Ovary (tissue), 10 donors: ENCODE measurements at places on chromosomes 5 and 9. TPM values are rescaled to one million over a fixed set of nuclear protein-coding genes. Genes with fewer than 3 reads are reported as not detected.

DNA sequence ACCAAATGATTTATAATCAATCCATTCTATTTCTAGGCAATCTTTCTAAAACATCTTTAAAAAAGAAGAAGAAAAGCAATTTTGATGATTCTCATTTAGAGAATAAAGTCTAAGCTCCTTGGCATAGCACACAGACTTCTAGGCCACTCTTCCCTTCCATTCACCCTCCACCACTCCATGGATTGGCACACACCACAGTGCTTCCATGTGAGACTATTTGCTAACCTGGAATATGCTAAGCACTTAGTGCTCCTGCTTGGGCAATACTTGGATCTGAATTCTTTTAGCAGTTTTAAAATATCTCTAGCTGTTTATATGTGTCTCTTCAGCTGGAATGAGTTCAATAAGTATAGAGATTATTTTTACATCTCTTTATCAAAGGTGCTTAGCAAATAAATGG is 177.6 kb upstream of the FBXL7 start:
- H3K36me3 ChIP-seq = no peaks in the 10 kb centered on the region
- no peaks in the 10 kb centered on the region for H3K27me3 ChIP-seq
- DNase-seq = no peak
- H3K4me3 ChIP-seq = no peak overlapping the region
- no peak overlapping the region for H3K27ac ChIP-seq
- no peaks in the 10 kb centered on the region for H3K4me1 ChIP-seq

DNA sequence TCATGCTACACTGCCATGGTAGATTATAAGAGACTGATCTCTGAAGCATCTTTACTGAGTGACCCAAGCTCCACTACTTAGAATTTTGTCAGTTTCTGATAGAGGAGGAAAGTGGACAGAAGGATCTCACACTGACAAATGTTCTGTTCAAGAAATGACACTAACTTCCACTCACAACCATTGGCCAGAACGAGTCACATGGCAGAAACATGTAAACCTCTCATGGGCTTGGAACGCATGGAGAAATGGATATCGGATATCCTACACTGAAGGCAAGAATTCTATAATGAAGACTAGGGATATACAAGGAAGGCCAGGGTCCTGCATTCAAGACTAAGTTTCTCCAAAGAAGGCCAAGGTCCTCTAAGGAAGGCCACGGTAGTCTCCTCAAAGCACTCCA is 31.1 kb downstream of the EGFLAM start:
- no peak for DNase-seq
- no peak overlapping the region for H3K27ac ChIP-seq
- no peaks in the 10 kb centered on the region for H3K4me1 ChIP-seq
- no peaks in the 10 kb centered on the region for H3K27me3 ChIP-seq
- no peak overlapping the region for H3K4me3 ChIP-seq

DNA sequence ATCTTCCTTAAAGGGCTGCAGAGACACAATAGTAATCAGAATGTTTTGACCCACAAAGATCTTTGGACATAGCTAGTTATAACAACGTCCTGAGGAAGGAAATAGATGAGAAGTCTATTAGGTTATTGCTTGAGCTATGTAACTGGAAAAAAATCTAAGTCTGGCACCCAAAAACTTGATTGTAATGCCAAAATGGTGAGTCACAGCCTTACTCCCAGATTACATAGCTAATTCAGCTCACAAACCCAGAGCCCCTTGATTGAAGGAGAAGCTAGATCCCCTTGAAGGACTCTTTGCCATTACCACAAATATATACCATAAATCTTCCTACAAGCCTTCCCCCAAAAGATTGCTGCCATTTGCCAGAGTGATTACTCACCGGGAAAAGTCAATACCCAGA is 341.8 kb upstream of the KIF2A start:
- DNase-seq = no peak
- H3K27ac ChIP-seq = no peak overlapping the region
- H3K4me1 ChIP-seq = no peaks in the 10 kb centered on the region
- no peaks in the 10 kb centered on the region for H3K36me3 ChIP-seq
- H3K4me3 ChIP-seq = no peak overlapping the region
- no peaks in the 10 kb centered on the region for H3K27me3 ChIP-seq

DNA sequence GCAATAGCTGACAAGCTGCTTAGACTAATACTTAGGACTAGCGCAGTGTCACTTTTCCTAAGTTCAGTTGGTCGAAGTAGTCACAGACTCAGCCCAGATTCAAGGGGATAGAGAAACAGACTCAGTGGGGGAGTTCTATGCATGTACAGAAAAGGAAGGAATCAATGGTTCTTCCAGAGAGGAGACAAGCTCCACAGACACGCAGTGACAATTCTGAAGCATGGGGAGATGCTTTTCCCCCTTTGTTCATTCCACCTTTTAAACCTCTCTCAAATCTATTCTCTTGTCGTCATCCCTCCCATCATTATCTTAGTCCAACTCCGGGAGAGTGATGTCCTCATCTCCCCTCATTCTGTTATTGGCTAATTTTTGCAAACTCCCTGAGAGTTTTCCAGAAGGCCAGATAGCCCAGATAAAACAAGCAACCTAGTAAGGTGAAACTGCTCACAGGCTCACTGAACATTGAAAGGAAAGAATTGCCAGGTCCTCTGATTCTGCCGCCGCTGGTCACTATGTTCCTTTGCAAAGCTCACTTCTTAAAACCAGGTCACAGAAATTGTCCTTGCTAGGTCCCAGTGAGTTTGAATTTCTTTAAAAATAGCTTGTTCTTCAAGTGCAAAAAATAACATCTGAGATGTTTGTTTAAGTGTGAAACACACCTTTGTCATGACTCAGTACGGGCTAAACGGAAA is 13.4 kb upstream of the STRBP start:
- no peaks in the 10 kb centered on the region for H3K4me1 ChIP-seq
- no peaks in the 10 kb centered on the region for H3K36me3 ChIP-seq
- no peak overlapping the region for H3K4me3 ChIP-seq
- no peak for DNase-seq
- H3K27me3 ChIP-seq = no peaks in the 10 kb centered on the region

GRCh38 chr5:95962785-95963184 is 1.1 kb upstream of the ELL2 start:
- no peaks in the 10 kb centered on the region for H3K27me3 ChIP-seq
- H3K4me3 ChIP-seq = no peak overlapping the region
- H3K4me1 ChIP-seq = peaks cover 12% of the 10 kb centered on the region
- no peaks in the 10 kb centered on the region for H3K36me3 ChIP-seq
- no peak overlapping the region for H3K27ac ChIP-seq

DNA sequence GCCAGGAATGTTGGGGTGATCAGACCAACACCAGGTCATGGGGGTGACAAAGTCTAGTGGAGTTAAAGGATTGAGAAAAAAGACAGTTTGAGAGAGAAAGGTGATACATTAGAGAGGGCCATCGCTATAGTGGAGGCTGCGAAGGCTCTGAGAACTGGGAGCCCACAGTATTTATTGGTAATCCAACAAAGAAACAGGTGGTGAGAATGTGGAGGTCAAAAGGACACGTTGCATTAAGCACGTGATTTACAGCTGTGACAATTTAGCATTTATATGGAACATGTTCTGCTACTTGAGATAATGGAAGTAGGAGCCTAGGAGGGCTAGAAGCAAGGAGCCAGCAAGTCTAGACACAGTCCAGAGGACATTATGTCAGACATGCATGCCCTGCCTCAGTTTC is 2086.5 kb upstream of the C9orf72 start:
- H3K27ac ChIP-seq = no peak overlapping the region
- H3K4me3 ChIP-seq = no peak overlapping the region
- DNase-seq = no peak

Gene SH3PXD2B
- total RNA-seq = 13.0 TPM
